GF-D8 (cell line): ENCODE measurements at places on chromosomes 6 and 20.

- peak; percentile 43 for DNase-seq
These were observed 128.1 kb downstream of the OPRM1 start for GRCh38 chr6:154167126-154167525.

- DNase-seq = no peak
These were observed 24.0 kb downstream of the AAR2 start for GRCh38 chr20:36260316-36260715.

DNA sequence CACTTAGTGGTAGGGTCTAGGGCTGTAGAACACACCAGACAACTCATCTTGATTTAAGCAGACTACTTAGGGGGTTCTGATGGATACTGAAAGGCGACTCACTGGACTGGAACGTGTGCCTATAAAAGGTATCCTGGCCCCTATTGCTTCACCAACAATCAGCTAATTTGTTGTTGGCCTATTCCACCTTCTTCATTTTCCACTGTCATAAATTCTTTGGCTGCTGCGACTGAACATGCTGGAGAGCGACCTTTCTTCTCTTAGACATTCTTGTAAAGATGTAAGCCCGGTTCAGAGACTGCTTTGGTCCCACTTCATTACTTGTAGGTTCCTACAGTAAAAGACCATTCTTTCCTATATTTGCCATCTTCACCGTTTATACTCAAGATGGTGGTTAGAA lies 609.9 kb upstream of the CITED2 start:
- no peak for DNase-seq

- peak; percentile 92 for DNase-seq
These were observed 230.8 kb downstream of the BCAS1 start for GRCh38 chr20:53839423-53840176.
